ENCODE measurements at places on chromosomes 16 and 17. TPM values are rescaled to one million over a fixed set of nuclear protein-coding genes. Genes with fewer than 3 reads are reported as not detected.

DNA sequence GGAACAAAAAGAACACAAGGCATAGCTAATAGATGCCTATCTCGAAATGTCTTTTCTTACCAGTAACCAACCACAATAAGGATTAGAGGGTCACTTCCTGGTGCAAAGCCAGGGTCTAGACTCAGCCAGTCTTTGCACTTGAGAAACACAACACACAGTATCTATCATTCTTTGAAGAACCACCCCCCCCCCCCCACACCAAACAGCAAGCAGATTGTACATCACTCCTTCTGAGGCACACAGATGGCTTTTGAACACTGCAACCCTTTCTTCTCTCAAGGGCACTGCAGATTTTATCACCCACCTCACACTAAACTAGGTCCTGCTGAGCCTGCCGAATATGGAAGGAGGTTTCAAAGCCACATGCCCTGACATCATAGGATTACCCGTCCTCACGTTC, 145.6 kb downstream of the AATF start:
- no peak overlapping the region for H3K4me3 ChIP-seq
- no peak for DNase-seq
- peak overlapping the region; percentile 43 for H3K27ac ChIP-seq
- H3K27me3 ChIP-seq: no peaks in the 10 kb centered on the region
- peaks cover 32% of the 10 kb centered on the region for H3K4me1 ChIP-seq

DNA sequence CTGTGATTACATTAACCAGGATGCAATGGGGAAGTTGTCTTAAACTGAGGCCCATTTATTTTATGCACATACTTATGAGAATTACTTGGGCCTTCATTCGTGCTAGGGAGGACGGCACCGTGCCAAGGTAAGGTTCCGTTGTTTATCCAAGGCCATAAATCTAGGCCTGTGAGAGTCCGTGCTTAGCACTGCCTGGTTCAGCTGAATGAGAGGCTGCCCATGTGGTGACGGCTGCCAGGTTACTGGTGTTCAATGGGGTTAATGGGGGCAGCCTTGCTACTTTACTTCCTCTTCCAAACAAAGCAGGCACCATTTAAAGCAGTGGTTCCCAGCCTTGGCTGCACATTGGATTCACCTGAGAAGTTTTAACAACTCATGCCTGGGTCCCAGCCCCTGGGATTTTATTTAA, 135.1 kb upstream of the NOL11 start:
- H3K4me3 ChIP-seq: no peak overlapping the region
- no peaks in the 10 kb centered on the region for H3K27me3 ChIP-seq
- H3K4me1 ChIP-seq: peaks cover 9% of the 10 kb centered on the region
- H3K36me3 ChIP-seq: peaks cover 14% of the 10 kb centered on the region

The ZNF19 gene
- 6.0 TPM for total RNA-seq

- no peak for DNase-seq
- H3K27ac ChIP-seq: no peak overlapping the region
- H3K36me3 ChIP-seq: peaks cover 10% of the 10 kb centered on the region
These were observed 48.4 kb downstream of the CMC2 start for GRCh38 chr16:80958284-80958683.

The PHOSPHO1 gene
- total RNA-seq: not detected

- H3K4me3 ChIP-seq: no peak overlapping the region
- peaks cover 10% of the 10 kb centered on the region for H3K4me1 ChIP-seq
- H3K27ac ChIP-seq: no peak overlapping the region
- H3K36me3 ChIP-seq: no peaks in the 10 kb centered on the region
- DNase-seq: no peak
These were observed 43.5 kb downstream of the GINS3 start for GRCh38 chr16:58435779-58436178.

DNA sequence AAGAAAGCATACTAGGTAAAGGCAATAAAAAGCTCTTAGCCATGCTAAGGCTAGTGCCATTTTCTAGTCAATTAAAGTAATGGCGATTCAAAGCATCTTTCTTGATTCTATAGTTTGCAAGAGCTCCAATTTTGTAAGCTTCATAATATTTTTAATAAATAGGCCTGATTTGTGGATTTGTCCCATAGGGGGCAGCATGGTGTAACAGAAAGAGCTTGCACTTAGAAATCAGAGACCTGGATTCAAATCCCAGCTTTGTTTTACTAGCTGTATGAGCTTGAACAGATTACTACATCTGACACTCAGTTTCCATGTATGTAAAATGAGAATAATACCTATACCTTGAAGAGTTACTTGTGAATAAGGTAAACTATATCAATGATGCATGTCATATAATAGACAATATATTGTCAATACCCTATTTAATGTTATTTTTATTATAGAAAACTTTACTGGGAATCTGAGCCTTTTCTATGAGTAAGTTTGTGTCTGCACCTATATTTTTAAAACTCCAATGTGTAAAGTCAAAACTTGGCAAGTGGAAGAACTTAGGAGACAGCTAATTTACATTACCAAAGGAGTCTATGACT, 93.6 kb upstream of the NOG start:
- H3K4me1 ChIP-seq: peaks cover 11% of the 10 kb centered on the region
- no peak overlapping the region for H3K27ac ChIP-seq
- no peak for DNase-seq
- H3K27me3 ChIP-seq: peaks cover 4% of the 10 kb centered on the region
- no peaks in the 10 kb centered on the region for H3K36me3 ChIP-seq

DNA sequence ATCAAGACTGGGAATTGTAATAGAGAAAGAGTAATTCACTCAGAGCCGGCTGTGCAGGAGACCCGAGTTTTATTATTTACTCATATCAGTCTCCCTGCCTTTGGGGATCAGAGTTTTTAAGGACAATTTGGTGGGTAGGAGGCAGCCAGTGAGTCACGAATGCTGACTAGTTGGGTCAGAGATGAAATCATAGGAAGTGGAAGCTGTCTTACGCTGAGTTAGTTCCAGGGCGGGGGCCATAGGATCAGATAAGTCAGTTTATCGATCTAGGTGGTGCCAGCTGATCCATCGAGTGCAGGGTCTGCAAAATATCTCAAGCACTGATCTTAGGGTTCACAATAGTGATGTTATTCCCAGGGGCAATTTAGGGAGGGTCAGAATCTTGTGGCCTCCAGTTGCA, 20.2 kb upstream of the GUCY2D start:
- DNase-seq: no peak
- no peak overlapping the region for H3K4me3 ChIP-seq
- peaks cover 47% of the 10 kb centered on the region for H3K27me3 ChIP-seq
- no peaks in the 10 kb centered on the region for H3K4me1 ChIP-seq

The CA7 gene
- 0.70 TPM for total RNA-seq

- peak overlapping the region; percentile 95 for H3K27ac ChIP-seq
- peak overlapping the region; percentile 91 for H3K4me3 ChIP-seq
- no peak for DNase-seq
- peaks cover 21% of the 10 kb centered on the region for H3K4me1 ChIP-seq
- H3K36me3 ChIP-seq: peaks cover 4% of the 10 kb centered on the region
These were observed 1.2 kb downstream of the USP43 start for GRCh38 chr17:9646546-9646885.

The CACNG1 gene
- 0.24 TPM for total RNA-seq

DNA sequence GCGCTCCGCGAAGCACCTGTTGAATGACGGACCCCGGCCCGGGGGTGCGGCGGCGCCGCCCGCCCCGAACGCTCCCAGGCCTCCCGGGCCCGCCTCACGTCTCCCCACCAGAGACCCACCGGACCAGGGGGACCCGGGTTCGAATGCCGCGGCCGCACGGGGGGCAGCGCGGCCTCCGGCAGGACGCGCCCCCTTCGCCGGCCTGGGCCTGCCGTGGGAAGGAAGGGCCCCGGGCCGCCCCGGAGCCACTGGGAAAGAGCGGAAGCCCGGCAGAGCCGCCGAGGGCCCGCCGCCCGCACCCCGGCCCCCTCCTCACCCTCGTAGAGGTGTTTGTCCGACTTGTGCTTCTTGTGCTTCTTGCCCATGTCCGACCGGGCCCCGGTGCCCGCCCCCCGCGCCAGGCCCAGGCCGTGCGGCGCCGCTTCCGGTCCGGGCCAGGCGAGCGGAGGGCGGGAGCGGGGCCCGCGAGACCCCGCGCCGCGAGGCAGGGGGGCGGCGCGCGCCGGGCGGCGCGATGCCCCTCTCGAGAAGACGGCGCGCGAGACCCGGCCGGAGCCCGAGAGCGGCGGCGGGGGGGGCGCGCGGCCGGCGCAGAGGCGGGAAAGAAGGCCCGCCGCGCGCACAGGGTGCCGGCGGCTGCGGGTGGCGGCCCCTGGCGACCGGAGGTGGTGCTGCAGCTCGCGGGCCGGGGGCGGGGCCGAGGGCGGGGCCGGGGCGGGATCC, at the start of gene BRD7:
BRD7 (minus strand) TSS at position 579 of the 723 bp plus-strand sequence; CDS start at position 365, 214 bp downstream.
- DNase-seq: peak; percentile 82
- peak within 1 kb of the TSS; percentile 95 for H3K4me3 ChIP-seq
- H3K27ac ChIP-seq: peak within 1 kb of the TSS; percentile 86
- no peaks in the 10 kb centered on the region for H3K27me3 ChIP-seq

The RNF112 gene
- 0.60 TPM for total RNA-seq

The TBC1D3 gene
- not detected for total RNA-seq

The PDIA2 gene
- 1.6 TPM for total RNA-seq

The G6PC1 gene
- 1.5 TPM for total RNA-seq

- H3K27me3 ChIP-seq: no peaks in the 10 kb centered on the region
- H3K4me1 ChIP-seq: no peaks in the 10 kb centered on the region
- no peak for DNase-seq
- H3K4me3 ChIP-seq: no peak overlapping the region
- H3K27ac ChIP-seq: no peak overlapping the region
These were observed 30.2 kb upstream of the XPO6 start for GRCh38 chr16:28241924-28242323.

- peak; percentile 86 for DNase-seq
- H3K27me3 ChIP-seq: peaks cover 6% of the 10 kb centered on the region
- H3K4me1 ChIP-seq: peaks cover 15% of the 10 kb centered on the region
- H3K4me3 ChIP-seq: peak overlapping the region; percentile 88
- H3K36me3 ChIP-seq: no peaks in the 10 kb centered on the region
These were observed 922 bp upstream of the SLC2A4 start for GRCh38 chr17:7280519-7281073.

- no peaks in the 10 kb centered on the region for H3K36me3 ChIP-seq
- peaks cover 29% of the 10 kb centered on the region for H3K4me1 ChIP-seq
- no peak for DNase-seq
- H3K4me3 ChIP-seq: no peak overlapping the region
- H3K27ac ChIP-seq: no peak overlapping the region
- peaks cover 6% of the 10 kb centered on the region for H3K27me3 ChIP-seq
These were observed 129.0 kb upstream of the CIBAR2 start for GRCh38 chr16:85240982-85241924.

DNA sequence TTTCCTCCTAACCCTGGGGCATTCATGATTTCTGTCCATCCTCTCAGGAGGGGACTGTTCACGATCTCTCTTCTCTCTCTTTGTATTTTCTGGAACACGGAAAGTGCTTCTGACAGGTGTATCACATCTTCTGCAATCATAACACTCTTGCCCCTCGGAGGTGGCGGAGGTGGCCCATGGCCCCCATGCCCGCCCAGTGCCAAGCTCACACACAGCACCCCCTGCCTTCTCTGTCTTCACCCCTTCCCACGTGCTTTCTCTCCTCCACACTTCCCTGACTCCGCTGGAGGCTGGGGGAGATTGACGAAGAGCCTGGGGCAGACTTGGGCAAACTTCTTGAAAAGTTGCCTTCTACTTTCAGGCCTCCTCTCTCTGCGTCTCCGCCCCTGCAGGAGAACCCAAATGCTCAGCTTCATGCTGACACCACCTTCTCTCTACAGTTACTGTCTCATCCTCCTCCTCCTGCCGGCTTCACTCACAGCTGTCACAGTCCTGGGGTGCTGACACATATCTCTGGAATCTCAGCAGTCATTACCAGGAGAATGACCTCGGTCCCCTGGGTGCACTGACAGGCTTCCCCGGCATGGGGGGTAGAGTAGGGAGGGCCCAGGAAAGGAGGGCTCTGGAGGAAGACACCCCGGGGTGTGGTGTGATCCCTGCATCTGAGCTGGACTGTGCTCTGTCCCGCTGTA, 127.1 kb downstream of the ENGASE start:
- H3K36me3 ChIP-seq: no peaks in the 10 kb centered on the region
- no peak overlapping the region for H3K4me3 ChIP-seq
- no peak for DNase-seq
- peaks cover 76% of the 10 kb centered on the region for H3K27me3 ChIP-seq
- no peaks in the 10 kb centered on the region for H3K4me1 ChIP-seq
- H3K27ac ChIP-seq: no peak overlapping the region

The KRT25 gene
- not detected for total RNA-seq

GRCh38 chr17:56528696-56529095, 64.8 kb upstream of the NOG start:
- peaks cover 7% of the 10 kb centered on the region for H3K27me3 ChIP-seq
- peak overlapping the region; percentile 54 for H3K27ac ChIP-seq
- no peak for DNase-seq
- H3K36me3 ChIP-seq: no peaks in the 10 kb centered on the region

The MGAT5B gene
- 3.0 TPM for total RNA-seq

The LRRC46 gene
- total RNA-seq: 0.64 TPM
